Ovary (tissue), 10 donors: ENCODE measurements at places on chromosomes 13 and 19. TPM values are rescaled to one million over a fixed set of nuclear protein-coding genes. Genes with fewer than 3 reads are reported as not detected.

GRCh38 chr13:71274923-71275608 lies 591.9 kb downstream of the DACH1 start:
- no peak overlapping the region for H3K4me3 ChIP-seq
- H3K27ac ChIP-seq, result no peak overlapping the region
- H3K36me3 ChIP-seq, result no peaks in the 10 kb centered on the region
- no peaks in the 10 kb centered on the region for H3K4me1 ChIP-seq
- no peaks in the 10 kb centered on the region for H3K27me3 ChIP-seq

- no peak overlapping the region for H3K27ac ChIP-seq
- no peaks in the 10 kb centered on the region for H3K4me1 ChIP-seq
- no peaks in the 10 kb centered on the region for H3K27me3 ChIP-seq
Measured at GRCh38 chr13:47908197-47908902, 92.7 kb downstream of the SUCLA2 start.

- no peaks in the 10 kb centered on the region for H3K4me1 ChIP-seq
- no peak overlapping the region for H3K27ac ChIP-seq
- no peak for DNase-seq
- H3K27me3 ChIP-seq, result no peaks in the 10 kb centered on the region
- no peak overlapping the region for H3K4me3 ChIP-seq
Measured at GRCh38 chr13:82647540-82647939, 1234.7 kb downstream of the SLITRK1 start.

DNA sequence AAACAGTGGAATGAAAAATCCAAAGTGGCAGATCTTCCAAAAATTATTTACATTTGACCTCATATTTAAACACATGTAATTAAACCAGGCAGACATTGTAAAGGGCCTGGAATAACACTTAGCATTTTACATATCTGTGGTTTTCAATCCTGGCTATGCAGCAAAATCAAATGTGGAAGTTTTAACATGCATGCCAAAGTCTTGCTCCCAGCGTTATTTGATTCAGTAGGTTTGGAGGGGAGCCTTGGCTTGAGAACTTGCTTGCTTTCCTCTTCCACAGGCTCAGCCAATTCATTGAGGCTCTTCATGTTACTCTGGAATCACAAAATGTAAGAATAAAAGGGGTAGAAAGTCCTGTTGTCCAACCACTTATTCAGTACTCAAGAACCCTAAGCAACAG lies 42.5 kb upstream of the INTS6 start:
- H3K4me1 ChIP-seq, result no peaks in the 10 kb centered on the region
- H3K36me3 ChIP-seq, result no peaks in the 10 kb centered on the region
- DNase-seq, result no peak
- H3K27ac ChIP-seq, result no peak overlapping the region

- DNase-seq, result no peak
- H3K4me1 ChIP-seq, result no peaks in the 10 kb centered on the region
- H3K4me3 ChIP-seq, result no peak overlapping the region
- H3K27ac ChIP-seq, result no peak overlapping the region
- no peaks in the 10 kb centered on the region for H3K36me3 ChIP-seq
Measured at GRCh38 chr13:27112006-27112405, 59.6 kb downstream of the USP12 start.

Gene C19orf85
- total RNA-seq, result not detected

DNA sequence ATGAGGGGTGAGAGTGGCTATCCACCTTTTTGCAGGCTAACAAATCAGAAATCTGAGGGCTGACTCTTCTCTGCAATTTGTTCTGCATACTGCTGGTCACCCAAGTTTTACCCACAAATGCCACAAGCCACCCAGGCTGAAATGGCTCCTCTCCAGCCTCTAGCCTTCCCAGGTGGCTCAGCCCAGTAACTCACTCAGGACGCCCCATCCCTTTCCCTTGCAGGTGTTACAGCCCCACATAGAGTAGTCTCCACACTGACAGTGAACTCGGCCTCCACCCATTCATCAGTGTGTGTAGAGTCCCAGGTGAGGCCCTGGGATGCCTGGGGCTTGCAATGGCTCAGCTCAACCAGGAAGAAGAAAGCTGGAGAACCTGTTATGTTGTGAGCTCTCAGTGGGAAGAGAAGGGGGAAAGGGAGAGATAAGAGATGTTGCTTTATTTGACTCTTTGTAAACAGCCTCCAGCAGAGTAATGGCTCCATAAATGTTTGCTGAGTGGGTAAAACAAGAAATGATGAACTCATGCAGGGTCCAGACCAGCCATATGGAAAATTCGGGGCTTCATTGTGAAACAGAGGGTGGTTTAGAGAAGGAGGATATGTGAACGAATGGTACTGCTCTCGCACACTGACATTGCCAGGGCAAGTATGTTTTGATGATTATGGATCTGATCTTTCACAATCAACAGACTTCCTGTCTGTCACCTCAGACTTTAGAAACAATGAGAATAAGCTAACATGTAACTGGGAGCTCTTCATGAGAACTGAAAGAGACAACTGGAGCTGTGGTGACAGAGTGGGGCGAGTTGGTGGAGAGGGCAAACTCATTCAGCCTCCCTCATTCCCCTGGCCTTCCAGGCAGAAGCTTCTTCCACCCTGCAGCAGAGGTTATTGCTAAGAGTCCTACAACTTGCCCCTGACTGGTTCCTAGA lies 74.2 kb upstream of the RFC3 start:
- H3K27ac ChIP-seq, result no peak overlapping the region
- DNase-seq, result no peak
- H3K36me3 ChIP-seq, result no peaks in the 10 kb centered on the region
- no peak overlapping the region for H3K4me3 ChIP-seq
- H3K27me3 ChIP-seq, result no peaks in the 10 kb centered on the region
- no peaks in the 10 kb centered on the region for H3K4me1 ChIP-seq

DNA sequence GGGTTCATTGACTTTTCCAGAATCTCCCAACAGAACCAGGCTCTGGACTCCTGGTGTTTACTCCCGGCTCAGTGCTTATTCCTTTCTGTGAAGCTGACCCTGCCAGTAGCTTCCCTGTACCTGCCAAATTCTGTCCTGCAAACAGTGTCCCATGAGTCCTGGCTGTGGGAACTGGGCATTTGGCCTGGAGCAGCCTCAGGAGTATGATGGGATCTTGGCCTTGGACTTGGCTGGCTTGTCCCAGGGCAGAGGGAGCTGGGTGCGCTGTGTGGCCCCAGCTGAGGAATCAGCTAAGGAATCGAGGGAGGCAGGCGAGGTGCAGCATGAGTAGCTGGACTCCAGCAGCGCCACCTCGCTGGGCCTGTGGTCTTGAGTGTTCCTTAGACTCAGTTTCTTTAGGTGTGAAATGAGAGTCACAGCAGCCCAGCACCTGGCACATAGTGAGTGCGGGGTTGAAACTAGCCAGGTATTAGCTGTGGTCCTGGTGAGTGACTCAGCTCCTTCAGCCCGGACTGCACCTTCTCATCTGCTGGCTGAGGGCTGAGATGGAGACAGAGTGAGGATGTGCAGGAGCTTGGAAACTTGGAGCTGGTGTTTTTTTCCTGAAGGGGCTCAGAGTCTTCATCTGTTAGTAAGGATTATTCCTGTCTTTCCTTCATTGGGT lies 10.4 kb downstream of the CLASRP start:
- no peak overlapping the region for H3K27ac ChIP-seq
- H3K36me3 ChIP-seq, result no peaks in the 10 kb centered on the region
- no peaks in the 10 kb centered on the region for H3K27me3 ChIP-seq
- no peak for DNase-seq
- no peak overlapping the region for H3K4me3 ChIP-seq
- no peaks in the 10 kb centered on the region for H3K4me1 ChIP-seq

DNA sequence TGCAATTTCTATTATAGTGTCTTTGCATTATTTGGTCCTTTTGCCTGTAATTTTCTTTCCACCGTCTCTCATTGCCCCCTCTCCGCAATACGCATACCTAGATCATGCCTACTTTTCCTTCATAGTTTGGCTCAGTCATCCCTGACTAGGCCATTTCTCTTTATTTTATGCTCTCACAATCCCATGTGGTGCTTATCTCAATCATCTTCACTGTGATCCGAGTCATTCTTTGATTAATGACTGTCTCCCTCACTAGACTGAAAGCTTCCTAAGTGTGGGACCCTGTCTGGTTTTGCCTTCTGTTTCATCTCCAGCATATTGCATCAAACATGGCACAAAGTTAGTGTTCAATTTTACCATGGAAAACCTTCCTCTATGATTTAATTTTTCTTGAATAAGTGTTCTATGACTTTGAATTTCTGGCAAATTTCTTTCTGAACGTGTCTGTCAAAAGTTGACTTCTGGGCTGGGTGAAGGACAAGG lies 43.7 kb upstream of the OLFM4 start:
- no peaks in the 10 kb centered on the region for H3K4me1 ChIP-seq
- no peak overlapping the region for H3K4me3 ChIP-seq
- no peaks in the 10 kb centered on the region for H3K36me3 ChIP-seq
- no peak overlapping the region for H3K27ac ChIP-seq
- H3K27me3 ChIP-seq, result no peaks in the 10 kb centered on the region

GRCh38 chr13:107457686-107458085 lies 757.6 kb downstream of the LIG4 start:
- no peak overlapping the region for H3K27ac ChIP-seq
- H3K27me3 ChIP-seq, result no peaks in the 10 kb centered on the region
- no peaks in the 10 kb centered on the region for H3K36me3 ChIP-seq

- H3K27me3 ChIP-seq, result peaks cover 4% of the 10 kb centered on the region
- H3K36me3 ChIP-seq, result no peaks in the 10 kb centered on the region
- peak within 1 kb of the TSS; percentile 20 for H3K4me3 ChIP-seq
- H3K27ac ChIP-seq, result no peak within 1 kb of the TSS
Measured at GRCh38 chr13:27919934-27920676, at the start of gene PDX1. PDX1 (plus strand) TSS chr13:27920000; CDS start chr13:27920139, 139 bp downstream.

GRCh38 chr13:67713571-67713970 lies 483.4 kb upstream of the PCDH9 start:
- H3K4me3 ChIP-seq, result no peak overlapping the region
- H3K27me3 ChIP-seq, result no peaks in the 10 kb centered on the region
- H3K27ac ChIP-seq, result no peak overlapping the region
- no peaks in the 10 kb centered on the region for H3K36me3 ChIP-seq
- DNase-seq, result no peak

DNA sequence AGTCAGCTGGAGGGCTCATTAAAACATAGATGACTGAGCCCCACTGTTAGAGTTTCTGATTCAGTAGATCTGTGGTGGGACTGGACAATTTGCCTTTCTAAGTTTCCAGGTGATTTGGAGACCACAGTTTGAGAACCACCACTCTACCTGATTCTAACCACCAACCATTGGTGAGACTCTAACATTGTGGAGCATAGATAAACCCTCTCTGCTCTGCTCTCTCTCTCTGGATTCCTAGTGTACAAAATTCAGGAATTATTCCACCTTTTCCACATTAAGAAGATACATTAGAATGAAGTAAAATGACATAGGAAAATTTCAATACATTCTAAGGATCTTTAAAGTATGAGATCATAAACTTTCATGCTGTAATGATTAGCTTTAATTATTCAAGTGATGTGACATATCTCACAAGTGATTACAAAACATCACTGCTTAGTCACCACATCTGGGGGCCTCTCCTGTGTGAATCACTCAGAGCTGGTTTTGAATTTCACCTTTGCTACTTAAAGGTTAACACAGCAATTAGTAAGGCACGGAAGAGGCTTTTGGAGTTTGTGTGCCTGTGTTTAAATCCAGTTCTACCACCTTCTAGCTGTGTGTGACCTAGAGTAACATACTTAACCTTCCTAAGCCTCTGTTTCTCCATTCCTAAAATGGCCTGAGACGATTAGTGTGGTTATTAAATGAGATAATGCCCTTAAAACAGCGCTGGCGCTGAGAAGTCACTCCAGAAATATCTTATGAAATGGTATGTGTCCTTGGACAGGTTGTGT lies 78.5 kb upstream of the NBEA start:
- no peak for DNase-seq
- H3K27me3 ChIP-seq, result no peaks in the 10 kb centered on the region
- H3K4me3 ChIP-seq, result no peak overlapping the region
- no peaks in the 10 kb centered on the region for H3K36me3 ChIP-seq
- no peaks in the 10 kb centered on the region for H3K4me1 ChIP-seq

DNA sequence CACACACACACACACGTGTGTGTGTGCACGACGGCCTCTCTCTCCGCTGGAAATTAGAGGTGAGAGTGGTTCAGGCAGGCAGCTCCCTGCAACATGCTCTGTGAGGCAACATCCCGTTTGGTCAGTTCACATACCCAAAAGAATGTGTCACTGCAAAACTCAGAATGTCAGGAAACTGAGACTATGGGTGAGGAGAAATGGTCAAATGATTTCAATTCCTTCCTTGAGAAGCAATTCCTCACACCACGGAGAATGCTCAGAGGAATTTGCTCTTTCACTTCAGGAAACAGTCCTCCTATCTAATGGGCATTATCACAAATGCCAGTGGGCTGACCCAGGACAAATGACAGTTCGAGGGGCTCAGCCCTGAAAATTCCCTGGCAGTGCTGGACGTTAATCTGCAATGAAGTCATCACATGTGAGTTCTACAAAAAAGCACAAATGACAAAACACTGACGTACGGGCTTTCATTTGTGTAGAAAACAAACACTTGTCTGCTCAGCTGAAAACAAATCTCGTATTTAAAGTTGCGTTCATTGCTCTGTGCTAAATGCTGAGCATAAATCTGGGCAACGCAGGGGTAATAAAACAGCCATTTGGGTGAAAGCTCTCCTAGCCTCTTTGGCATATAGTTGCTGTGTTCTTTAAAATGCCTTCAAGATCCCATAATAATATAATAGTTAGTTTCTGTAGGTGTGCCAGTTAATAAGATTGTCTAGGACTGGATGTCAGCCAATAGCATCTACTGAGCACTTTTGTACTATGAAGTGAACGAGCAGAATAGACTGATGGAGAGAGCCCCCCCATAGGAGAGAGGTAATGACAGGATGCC lies 18.6 kb upstream of the LATS2 start:
- no peak for DNase-seq
- no peaks in the 10 kb centered on the region for H3K27me3 ChIP-seq
- no peak overlapping the region for H3K4me3 ChIP-seq
- H3K4me1 ChIP-seq, result no peaks in the 10 kb centered on the region
- H3K27ac ChIP-seq, result no peak overlapping the region

GRCh38 chr19:35044317-35045117 lies 3.0 kb downstream of the HPN start:
- no peak overlapping the region for H3K4me3 ChIP-seq
- H3K36me3 ChIP-seq, result no peaks in the 10 kb centered on the region
- H3K4me1 ChIP-seq, result peaks cover 18% of the 10 kb centered on the region
- no peak overlapping the region for H3K27ac ChIP-seq

- no peaks in the 10 kb centered on the region for H3K36me3 ChIP-seq
- no peaks in the 10 kb centered on the region for H3K27me3 ChIP-seq
- H3K4me1 ChIP-seq, result peaks cover 6% of the 10 kb centered on the region
- no peak for DNase-seq
- H3K27ac ChIP-seq, result no peak overlapping the region
Measured at GRCh38 chr19:21158523-21159135, 16.8 kb downstream of the ZNF431 start.
